ENCODE measurements at places on chromosomes 2 and 18.

DNA sequence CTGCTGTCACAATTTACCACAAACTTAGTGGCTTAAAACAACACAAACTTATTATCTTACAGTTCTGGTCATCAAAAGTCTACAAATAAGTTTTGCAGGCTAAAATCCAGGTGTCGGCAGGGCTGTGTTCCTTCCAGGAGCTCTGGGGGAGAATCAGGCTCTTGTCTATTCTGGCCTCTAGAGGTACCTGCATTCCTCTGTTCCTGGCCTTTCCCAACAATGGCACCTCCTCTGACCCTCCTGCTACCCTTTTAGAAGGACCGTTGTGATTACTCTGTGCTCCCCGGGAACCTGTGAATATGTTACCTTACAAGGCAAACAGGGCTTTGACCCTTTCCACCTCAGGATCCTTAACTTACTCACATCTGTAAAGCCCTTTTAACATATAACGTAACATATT lies 98.5 kb downstream of the MRPS9 start:
- DNase-seq, result no peak

DNA sequence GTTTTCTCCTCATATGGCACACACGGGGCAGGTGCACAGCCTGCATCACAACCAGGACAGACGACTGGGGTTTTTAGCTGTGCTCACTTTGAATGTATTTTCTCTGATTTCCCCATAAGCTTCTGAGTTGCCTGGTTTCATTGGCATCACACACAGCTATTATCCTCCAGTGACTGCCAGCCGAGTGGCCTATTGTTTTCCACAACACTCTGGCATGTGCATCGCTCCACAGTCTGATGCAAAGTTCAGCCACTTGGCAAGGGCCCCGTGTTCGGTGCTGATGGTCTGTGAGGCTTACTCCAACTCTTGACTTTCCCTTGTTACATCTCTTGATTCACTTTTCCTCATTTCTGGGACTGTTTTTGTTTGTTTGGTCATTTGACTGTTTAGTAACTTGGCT lies 593.1 kb downstream of the CBLN2 start:
- no peak for DNase-seq

GRCh38 chr2:215906458-215906857 lies 106.9 kb downstream of the MREG start:
- DNase-seq, result no peak

DNA sequence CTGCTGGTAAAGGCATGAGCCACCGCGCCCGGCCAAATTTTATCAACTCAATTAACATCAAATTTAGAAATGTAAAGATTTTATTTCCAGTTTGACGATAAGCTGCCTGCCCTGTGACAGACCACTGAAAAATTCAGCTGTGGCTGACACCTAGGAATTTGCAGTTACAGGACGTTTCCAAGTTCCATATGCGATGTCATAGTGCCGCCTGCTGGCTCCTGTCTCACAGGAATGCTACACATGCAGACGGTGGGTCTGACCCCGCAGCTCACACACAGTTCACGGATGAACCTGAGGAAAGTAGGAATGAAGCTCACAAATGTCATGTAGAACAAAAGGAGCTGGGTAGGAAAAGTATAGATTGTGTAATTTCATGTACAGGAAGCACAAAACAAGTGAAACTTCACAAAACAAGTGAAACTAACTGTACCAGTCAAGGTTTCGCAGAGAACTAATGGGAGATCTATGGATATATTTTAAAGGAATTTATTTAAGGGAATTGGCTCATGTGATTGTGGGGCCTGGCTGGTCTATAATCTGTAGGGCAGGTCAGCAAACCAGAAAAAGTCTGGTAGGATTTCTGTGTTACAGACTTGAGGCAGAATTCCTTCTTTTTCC lies 13.2 kb upstream of the SEH1L start:
- DNase-seq, result peak; percentile 79

DNA sequence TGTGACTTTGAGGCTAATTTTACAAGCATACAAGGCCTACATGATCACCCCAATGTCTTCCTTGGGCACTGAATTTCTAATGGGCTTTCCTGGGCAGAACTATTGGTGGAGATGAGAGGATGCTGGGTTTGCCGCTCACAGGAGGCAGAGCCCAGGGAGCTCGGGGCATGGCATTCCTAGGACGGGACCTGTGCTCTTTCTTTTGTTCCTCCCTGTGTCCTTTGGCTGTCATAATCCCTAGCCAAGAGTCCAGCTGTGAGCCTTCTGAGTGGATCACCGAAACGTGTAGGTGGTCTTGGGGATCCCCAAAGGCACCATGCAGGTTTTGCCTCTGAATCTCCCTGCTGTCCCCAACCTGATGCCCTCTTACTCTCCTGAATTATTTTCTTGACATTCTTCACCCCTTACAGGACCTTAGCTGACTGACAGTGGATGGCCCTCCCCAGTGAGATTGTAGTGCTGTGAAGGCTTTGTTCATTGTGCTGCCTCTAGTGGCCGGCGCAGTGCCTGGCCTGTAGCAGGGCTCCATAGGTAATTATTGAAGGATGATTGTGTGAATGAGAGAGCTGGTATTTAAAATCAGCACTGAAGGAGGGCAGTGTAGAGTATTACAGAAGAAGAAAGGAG lies 221.9 kb downstream of the ZNF407 start:
- DNase-seq, result no peak

GRCh38 chr2:233833345-233833744 lies 21.0 kb downstream of the HJURP start:
- no peak for DNase-seq
